MV-4-11 (cell line): ENCODE measurements at places on chromosomes 5 and 9.

DNA sequence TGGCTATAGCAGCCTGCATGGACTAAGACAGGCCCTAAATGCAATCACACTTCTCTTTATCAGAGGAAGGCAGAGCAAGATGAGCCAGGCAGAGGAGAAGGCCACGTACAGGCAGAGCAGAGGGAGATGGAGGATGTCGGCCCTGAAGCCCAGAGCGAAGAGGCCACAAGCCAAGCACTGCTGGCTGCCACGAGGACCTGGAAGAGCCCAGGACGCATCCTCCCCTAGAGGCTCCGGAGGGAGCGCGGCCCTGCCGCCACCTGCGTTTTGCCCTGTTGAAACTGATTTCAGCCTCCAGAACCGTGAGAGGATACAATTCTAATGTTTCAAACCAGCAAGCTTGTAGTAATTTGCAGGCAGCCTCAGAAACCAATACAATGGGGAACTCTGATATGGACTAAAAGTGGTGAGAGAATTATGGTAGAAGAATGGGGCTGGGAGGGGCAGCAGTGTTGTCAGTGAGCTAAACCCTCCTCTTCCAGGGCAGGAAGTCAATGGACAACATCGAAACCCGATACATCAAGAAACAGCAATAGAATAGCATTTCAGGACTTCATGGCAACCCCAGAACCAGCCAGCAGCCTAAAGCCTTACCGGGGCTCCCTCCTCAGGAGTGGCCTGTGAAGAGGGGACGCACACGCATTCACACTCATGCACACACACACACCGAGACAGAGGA is 32.6 kb downstream of the ADAMTS2 start:
- no peak for DNase-seq

GRCh38 chr5:100890461-100891008 is 12.5 kb downstream of the ST8SIA4 start:
- DNase-seq: peak; percentile 80

GRCh38 chr9:128946571-128947276 is 679 bp downstream of the DOLK start:
- DNase-seq: no peak

DNA sequence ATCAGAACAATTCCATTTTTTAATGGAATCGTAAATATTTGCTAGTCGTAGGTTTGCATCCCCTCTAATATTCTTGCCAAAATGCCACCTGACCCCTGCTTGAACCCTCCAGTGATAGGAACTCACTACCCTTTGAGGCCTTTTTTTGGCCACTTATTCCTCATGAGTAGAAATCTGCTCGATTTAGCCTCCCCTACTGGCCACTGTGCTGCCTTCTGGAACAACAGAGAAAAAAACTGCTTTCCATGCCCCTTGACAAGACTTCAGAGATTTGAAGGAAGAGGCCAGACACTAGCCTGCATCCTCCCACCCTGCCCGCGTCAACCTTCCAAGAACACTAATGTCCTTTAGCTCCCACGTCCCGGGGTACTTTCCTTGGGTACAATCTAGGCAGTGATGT is 4.1 kb downstream of the CCDC69 start:
- no peak for DNase-seq

- DNase-seq: no peak
Observed at GRCh38 chr9:124359426-124359825, 55.8 kb downstream of the PSMB7 start.
